ENCODE measurements at places on chromosomes 5 and 9.

DNA sequence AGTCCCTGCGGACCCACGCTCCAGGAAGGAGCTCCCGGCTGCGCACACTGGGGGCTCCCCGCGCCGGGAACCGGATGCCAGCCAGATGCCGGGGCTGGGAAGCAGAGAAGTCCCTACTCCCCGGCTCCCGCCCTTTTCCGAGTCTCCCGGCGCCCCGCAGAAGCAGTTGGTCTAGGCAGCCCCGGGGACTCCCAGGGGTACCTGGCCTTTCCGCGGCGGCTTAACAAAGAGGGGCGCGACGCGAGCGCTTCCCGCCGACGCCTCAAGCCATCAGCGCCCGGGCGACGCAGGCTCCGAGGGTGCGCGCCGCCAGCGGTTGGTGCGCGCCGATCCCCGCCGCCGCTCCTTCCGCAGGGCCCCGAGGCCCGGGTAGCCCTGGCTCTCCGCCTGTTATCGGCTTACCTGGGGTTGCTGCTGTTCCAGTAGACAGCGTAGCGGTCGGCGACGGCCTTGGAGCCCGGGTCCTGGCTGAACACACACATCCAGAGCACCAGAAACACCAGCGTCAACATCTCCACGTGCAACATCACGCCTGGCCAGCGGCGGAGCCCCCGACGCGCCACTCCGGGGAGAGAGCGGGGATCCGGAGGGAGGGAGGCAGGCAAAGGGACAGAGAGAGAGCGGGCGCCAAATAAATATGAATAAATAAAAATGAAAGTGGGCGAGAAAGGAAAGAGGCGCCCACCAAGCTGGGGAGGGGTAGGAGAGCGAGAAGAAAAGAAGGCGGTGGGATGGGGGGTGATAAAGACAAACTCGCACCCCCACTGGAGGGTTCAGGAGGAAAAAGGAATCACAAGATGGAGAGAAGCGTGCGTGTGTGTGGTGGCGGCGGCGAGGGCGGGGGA is 428 bp downstream of the EFNA5 start:
- peak; percentile 46 for DNase-seq

GRCh38 chr5:56048124-56048523 is 53.4 kb upstream of the IL6ST start:
- DNase-seq: peak; percentile 10

DNA sequence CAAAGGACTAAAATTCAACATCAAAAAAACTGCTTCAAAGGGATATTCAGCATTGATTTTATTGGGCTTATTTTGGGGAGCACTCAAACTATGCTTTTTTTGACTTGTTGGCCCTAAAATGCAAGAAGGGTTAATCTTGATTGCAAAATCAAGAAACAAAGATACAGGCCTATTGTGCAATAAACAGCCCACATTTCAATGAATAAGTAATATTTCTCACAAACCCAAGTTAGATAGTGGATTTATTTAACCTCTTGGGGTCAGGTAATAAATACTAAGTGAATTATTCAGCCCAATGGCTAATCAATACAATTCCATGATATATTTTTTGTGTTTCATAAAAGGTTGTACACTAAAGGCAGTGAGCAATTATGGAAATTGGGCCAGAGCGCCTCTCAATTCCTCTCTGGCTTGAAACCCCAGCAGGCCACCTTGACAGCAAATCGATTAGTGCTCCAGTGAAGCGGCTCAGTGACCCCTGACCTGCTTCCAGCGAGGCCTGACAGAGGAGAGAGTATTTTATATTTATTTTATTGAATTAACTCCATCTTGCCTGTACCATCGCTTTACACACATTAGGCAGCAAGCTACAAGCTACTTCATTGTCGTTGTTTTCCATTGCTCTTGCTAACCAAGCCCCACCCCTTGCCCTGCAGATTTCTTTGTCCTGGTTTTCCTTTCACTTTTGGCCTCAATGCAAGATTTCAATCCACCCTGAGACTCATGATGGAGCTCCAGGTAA is 65.5 kb downstream of the EBF1 start:
- DNase-seq: no peak

DNA sequence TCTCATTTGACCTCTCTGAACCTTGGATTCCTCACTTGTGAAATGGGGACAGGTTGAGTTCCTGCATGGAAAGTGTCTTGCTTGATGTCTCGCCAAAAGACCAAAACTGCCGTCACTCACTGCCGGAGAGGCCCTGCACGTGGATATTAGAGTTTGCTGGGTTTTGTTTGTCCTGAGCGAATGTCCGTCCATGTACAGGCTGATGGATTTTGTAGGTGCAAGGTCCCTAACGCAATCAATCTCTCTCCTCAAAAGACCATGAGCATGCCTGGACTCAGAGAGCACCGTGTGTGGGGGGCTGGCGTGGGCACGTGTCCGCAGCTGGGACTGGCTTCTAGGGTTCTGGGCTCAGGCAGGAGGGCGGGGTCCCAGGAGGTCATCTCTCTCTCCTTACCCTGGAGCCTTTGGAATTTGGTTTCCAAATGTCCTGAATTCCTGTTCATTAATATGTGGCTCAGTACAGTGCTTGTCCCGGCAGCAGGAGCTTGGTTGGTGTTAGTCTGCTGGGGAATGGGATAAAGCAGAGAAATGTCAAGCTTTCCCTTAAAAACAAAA is 146.0 kb upstream of the IER5L start:
- DNase-seq: no peak

GRCh38 chr5:6311568-6312501 is 66.5 kb downstream of the MED10 start:
- no peak for DNase-seq

DNA sequence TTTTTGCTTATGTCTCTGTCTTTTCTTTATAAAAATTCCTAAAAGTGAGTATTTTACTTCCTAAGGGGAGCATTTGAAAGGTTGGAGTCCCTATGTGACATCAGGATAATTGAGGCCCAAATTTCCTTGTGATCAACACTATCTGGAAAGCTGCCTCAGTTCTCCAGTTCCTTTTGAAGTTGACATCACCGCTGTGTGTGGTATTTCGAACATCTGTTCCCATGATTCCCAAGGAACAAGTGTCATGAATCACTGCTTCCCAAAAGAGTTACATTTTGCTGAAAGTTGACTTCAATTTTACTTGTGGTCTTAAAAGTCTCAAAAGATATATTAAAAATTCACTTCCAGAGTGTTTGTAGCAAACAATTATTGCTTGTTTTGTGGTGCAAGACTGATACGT is 452.1 kb upstream of the RGMB start:
- DNase-seq: no peak

- no peak for DNase-seq
These were observed 191.9 kb downstream of the FANCC start for GRCh38 chr9:95125652-95126051.

- DNase-seq: peak; percentile 90
These were observed 153.5 kb upstream of the KIF2A start for GRCh38 chr5:62152394-62153087.

DNA sequence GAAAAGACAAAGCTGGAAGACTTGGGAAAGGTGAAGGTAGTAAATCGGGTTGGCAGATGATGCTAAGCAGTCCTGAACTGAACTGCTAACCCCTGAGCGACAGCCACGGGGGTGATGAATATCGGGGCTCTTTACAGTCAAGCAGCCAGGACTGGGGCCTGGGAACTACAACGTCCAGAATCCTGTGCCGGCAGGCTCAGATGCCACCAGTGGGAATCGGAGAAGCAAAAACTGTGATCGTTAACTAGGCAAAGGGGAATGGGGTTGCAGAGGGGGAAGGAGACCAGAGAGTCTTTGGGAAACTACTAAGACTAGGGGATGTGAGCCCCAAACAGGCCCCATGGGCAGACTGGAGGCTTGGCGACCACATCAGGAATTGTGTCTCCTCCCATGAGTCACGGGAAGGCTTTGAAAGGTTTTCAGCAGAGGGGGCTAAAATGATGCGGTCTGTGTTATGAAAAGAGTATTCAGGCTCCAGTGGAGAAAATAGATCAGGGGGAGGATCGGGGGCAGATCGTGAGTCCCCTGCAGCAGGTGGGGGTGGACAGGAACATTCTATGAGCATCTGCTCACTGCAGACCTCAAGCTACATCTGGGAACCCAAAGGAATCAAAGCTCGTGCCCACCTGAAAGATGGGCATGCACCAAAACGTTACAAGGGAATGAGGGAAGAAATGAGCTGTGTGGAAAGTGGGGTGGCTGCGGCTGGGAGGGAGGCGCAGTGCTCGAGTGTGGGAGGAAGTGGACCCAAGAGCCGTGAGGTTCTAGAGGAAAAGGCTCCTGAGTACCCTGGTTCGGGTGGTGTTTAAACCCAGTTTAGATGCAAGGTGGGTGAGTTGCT is 53.8 kb downstream of the HRH2 start:
- DNase-seq: no peak

- DNase-seq: no peak
These were observed 34.8 kb downstream of the SECISBP2 start for GRCh38 chr9:89352874-89353649.

- no peak for DNase-seq
These were observed 40.6 kb downstream of the TSPAN17 start for GRCh38 chr5:176687881-176688280.

- no peak for DNase-seq
These were observed 8.3 kb upstream of the FCHO2 start for GRCh38 chr5:72947498-72947897.

GRCh38 chr5:33973271-33973670 is 11.2 kb downstream of the SLC45A2 start:
- DNase-seq: no peak

DNA sequence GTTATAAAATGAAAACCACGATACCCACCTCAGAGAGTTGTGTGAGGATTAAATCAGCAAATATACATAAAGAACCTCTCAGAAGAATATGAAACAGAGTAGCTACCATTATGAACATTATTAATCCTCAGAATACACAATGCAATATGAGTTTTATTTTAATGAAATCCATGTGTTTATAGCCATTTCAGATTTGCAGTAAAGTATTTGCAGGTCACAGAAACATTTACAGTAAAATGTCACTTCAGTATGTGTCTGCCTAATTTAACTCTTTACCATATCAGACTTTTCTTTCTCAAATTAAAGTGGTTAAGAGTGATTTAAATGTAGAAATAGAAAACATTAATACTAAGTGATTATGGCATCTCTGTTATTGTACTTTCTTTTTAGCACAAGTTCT is 365.2 kb upstream of the MPDZ start:
- no peak for DNase-seq

DNA sequence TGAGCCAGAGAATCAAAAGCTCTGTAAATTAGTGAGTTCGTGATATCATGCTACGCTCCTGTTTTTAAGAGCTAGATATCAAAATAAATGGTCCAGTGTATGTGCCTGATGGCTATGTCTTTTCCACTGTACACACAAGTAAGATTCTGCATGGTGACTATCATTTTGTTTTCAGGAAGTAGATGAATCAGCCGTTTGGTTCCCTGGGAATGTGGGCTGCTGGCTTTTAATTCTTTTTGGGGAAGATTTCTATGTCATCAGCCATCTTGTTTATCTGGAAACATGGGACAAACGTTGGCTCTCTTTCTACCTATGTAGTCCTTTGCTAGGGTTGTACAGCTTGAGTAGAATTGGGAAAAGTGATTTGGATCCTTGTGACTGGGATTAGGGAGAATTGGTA is 126.7 kb downstream of the GRIA1 start:
- no peak for DNase-seq

- DNase-seq: no peak
These were observed 110.9 kb downstream of the ESM1 start for GRCh38 chr5:54874337-54875021.

DNA sequence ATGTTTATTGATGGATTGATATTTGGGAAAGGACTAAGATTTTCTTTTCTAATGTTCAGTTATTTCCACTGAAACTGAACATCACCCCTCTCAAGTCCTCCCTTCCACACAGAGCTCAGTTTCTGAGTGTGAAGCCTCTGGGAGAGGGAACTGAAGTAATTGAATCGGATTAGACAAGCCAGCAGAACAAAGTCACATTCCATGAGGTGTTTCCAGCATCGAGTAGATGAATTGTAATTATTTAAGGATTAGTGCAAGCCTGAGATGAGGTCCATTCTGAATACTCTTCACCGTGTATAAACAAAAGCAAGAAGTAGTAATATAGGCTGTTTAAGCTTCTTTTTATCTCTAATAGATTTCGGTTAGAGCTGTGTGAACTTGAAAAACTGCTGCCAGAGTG is 2060.5 kb downstream of the MAT2B start:
- no peak for DNase-seq

GRCh38 chr5:103389846-103390245 is 131.3 kb downstream of the MACIR start:
- DNase-seq: no peak

DNA sequence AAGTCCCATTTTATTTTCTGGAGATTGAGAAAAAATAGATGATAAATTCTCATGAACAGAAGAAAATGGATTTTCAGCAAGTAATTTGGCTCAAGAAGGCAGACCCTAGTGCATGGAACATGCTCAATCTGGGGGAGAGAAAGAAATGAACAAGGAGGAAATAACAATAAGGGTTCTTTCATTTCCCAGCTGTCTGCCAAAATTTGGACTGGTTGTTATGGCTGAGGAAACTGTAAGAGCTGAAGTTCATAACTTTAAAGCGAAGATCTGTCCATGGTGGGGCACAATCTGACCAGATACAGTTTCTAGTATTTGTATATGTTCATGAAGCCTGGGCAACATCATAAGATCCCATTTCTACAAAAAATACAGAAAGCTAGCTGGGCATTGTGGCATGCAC is 1386.5 kb upstream of the DMAC1 start:
- DNase-seq: no peak

- no peak for DNase-seq
These were observed 223.7 kb downstream of the DMRT2 start for GRCh38 chr9:1273859-1274258.

- DNase-seq: no peak
These were observed 16.4 kb upstream of the SPINK6 start for GRCh38 chr5:148186248-148187003.

DNA sequence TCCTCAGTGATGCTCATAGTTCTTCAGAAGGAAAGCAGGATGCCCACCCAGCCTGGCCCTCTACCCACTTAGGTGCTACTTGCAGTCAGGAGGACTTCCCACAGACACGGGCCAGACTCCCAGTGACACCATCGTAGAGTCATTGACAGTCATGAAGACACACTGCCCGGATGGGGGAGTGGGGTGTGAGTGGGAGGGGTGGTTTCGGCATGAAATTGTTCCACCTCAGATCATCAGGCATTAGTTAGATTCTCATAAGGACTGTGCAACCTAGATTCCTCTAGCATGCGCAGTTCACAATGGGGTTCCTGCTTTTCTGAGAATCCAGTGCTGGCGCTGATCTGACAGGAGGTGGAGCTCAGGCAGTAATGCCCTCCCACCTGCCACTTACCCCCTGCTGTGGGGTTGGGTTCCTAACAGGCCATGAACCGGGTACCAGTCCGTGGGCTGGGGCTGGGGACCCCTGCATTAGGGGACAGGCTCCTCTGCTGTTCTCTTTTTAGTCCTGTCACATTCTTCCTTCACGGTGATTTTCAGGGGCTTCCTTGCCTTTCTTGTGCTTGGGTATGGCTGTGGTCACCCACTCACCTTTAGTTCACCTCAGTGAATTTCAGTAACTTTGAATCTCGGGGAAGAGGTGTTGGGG is 88.2 kb upstream of the ANKRD55 start:
- no peak for DNase-seq

GRCh38 chr9:42275141-42275540 is 91.7 kb downstream of the SPATA31A6 start:
- no peak for DNase-seq

Measured in NCI-H345 (cell line).